ENCODE measurements at places on chromosomes 1 and 21. TPM values are rescaled to one million over a fixed set of nuclear protein-coding genes. Genes with fewer than 3 reads are reported as not detected.

DNA sequence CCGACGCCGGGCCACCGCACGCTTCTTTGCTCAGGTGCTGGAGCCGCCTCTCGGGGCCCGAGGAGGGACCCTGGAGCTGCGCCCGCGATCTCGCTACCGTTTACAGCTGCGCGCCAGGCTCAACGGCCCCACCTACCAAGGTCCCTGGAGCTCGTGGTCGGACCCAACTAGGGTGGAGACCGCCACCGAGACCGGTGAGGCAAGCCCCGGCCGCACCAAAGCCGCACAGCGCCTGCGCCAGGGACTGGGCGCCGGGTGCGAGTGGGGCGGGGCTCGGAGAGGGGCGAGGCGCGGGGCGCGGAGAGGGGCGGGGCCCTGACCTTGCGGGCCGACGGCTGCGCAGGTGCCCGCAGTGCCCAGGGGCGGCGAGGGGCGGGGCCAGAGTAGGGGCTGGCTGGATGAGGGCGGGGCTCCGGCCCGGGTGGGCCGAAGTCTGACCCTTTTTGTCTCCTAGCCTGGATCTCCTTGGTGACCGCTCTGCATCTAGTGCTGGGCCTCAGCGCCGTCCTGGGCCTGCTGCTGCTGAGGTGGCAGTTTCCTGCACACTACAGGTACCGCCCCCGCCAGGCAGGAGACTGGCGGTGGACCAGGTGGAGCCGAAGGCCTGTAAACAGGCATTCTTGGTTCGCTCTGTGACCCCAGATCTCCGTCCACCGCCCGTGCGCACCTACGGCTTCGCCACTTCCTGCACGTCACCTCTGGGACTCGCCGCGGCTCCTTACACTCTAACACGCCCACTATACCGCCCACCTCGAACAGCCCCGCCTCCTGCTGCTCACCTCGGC is 9.8 kb upstream of the CDC20 start:
- peak overlapping the region; percentile 86 for H3K27ac ChIP-seq
- no peak for DNase-seq
- no peaks in the 10 kb centered on the region for H3K36me3 ChIP-seq
- peak overlapping the region; percentile 51 for H3K4me3 ChIP-seq
- no peaks in the 10 kb centered on the region for H3K27me3 ChIP-seq

DNA sequence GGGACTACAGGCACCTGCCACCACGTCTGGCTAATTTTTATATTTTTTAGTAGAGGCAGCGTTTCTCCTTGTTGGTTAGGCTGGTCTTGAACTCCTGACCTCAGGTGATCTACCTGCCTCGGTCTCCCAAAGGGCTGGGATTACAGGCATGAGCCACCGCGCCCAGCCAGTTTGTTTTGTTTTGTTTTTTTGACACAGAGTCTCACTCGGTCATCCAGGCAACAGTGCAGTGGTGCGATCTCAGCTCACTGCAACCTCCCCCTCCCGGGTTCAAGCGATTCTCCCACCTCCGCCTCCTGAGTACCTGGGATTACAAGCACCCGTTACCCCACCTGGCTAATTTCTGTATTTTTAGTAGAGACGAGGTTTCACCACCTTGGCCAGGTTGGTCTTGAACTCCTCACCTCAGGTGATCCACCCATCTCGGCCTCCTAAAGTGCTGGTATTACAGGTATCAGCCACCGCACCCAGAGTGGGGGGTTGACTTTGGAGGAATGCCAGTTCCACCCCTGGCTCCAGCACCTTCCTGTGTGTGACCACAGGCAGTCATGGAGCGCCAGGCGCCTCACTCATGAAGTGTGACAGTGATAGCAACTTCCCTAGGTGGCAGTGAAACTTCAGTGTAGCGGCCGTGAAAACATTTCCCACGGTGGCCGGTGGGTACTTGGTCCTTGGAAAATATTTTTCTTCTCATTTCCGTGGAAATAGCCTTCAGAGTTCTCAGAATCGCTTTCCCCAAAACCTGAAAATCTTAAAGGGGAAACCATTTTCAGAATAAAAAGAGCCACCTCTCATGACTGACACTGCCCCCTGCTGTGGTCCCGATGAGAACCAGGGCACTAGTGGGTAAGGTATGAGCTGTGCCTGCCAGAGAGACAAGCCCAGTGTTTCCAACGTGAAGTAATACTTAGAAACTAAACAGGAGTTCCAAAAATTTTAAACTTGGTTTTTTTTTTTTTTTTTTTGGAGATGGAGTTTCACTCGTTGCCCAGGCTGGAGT is 48.6 kb downstream of the WDR4 start:
- no peaks in the 10 kb centered on the region for H3K4me1 ChIP-seq
- H3K27ac ChIP-seq: no peak overlapping the region
- no peaks in the 10 kb centered on the region for H3K36me3 ChIP-seq
- peak; percentile 64 for DNase-seq
- H3K4me3 ChIP-seq: no peak overlapping the region

Gene ITSN1
- total RNA-seq: 46.9 TPM

DNA sequence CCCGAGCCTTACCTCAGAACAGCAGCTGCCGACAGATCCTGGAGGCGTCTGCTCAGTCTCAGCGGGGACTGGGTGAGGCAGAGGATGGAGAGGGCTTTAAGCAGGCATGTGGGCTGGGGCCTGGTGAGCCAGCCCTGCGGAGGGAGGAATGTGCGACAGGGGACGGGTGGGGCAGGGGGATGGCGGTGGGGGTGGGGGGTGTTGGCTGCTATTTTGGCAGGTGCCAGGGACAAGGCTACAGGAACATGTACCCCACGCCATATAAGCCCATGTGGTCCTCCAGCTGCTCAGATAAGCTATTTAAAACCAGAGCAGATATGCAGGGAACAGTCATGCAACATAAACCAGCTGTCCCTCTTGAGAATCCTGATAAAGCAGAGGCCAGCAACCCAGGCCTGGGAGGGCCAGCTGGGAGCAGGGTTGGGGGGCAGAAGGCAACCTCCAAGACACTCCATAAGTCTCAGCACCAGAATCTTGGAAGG is at the start of gene TNNT2:
TSS of gene TNNT2 (minus strand) at position 70 of the 482 bp plus-strand sequence. CDS start 4,426 bp downstream, outside the sequence.
- H3K27me3 ChIP-seq: no peaks in the 10 kb centered on the region
- no peak within 1 kb of the TSS for H3K4me3 ChIP-seq
- H3K27ac ChIP-seq: no peak within 1 kb of the TSS
- no peaks in the 10 kb centered on the region for H3K4me1 ChIP-seq

Gene GPR3
- 0.74 TPM for total RNA-seq

GRCh38 chr21:38410466-38410865 is 87.8 kb downstream of the ERG start:
- H3K4me1 ChIP-seq: no peaks in the 10 kb centered on the region
- H3K4me3 ChIP-seq: no peak overlapping the region
- no peaks in the 10 kb centered on the region for H3K36me3 ChIP-seq
- DNase-seq: no peak
- no peaks in the 10 kb centered on the region for H3K27me3 ChIP-seq

GRCh38 chr1:166910396-166910994 is 34.4 kb upstream of the TADA1 start:
- no peak for DNase-seq
- H3K27ac ChIP-seq: no peak overlapping the region
- H3K4me3 ChIP-seq: no peak overlapping the region
- no peaks in the 10 kb centered on the region for H3K4me1 ChIP-seq

Gene TCEA3
- 26.5 TPM for total RNA-seq

Gene PKNOX1
- total RNA-seq: 9.8 TPM

GRCh38 chr21:35189077-35189863 is 140.2 kb upstream of the RUNX1 start:
- no peaks in the 10 kb centered on the region for H3K27me3 ChIP-seq
- H3K36me3 ChIP-seq: no peaks in the 10 kb centered on the region
- H3K4me3 ChIP-seq: no peak overlapping the region

Gene FALEC
- total RNA-seq: not detected

DNA sequence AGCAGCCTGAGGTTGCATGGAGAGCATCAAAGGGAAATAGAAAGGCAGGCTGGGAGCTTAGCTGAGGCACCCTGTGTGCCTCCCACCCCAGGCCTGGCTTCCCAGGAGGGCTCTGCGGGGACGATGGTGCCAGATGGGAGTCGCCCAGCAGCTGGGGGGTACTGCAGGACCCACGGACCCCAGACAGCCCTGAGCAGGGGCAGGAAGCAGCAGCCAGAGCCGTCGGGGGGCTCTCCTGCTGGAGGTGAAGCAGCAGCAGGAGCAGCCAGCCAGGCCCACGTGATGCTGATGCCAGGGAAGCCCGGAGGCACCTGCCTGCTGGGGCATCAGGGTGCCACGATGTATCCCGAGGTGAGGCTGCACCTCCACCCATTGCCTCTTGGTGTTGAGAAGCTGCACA is 20.4 kb downstream of the RAP1GAP start:
- no peak overlapping the region for H3K4me3 ChIP-seq
- no peaks in the 10 kb centered on the region for H3K27me3 ChIP-seq
- no peak for DNase-seq

Gene FMO4
- total RNA-seq: 0.98 TPM

DNA sequence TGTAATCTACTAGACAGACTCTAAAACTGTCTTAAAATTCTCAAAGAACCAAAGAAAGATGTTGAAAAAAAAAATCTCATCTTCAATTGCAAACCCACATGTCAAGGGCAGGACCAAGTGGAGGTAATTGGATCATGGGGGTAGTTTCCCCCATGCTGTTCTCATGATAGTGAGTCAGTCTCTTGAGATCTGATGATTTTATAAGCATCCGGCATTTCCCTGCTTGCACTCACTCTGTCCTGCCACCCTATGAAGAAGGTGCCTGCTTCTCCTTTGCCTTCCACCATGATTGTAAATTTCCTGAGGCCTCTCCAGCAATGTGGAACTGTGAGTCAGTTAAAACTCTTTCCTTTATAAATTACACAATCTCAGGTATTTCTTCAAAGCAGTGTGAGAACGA is 257.0 kb downstream of the HHIPL2 start:
- H3K4me3 ChIP-seq: no peak overlapping the region
- H3K27ac ChIP-seq: no peak overlapping the region
- H3K4me1 ChIP-seq: no peaks in the 10 kb centered on the region
- H3K27me3 ChIP-seq: no peaks in the 10 kb centered on the region

Gene FAM3B
- 2.9 TPM for total RNA-seq

- no peak for DNase-seq
- peak overlapping the region; percentile 91 for H3K27ac ChIP-seq
- no peak overlapping the region for H3K4me3 ChIP-seq
- no peaks in the 10 kb centered on the region for H3K27me3 ChIP-seq
Measured at GRCh38 chr1:41500781-41501518, 16.5 kb upstream of the EDN2 start.

DNA sequence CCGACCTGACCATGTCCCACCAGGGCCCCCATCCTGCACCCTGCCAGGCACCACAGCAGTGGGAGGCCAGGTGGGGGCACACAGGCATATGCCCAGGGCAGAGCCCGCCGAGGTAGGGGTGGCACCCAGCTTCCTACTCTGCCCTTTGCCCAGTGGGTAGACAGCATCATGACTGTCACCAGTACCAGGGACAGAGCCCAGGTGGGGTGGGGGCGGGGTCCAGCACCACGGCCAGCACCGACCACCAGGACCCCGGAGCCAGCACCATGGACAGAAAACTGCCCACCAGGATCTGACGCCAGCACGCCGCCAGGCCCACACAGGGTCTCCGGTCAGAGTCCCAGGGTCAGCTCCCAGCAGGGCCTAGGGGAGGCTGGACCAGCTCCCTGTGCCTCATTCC is 3.8 kb downstream of the TAS1R3 start:
- no peaks in the 10 kb centered on the region for H3K27me3 ChIP-seq
- H3K4me1 ChIP-seq: peaks cover 36% of the 10 kb centered on the region
- peaks cover 26% of the 10 kb centered on the region for H3K36me3 ChIP-seq
- no peak overlapping the region for H3K4me3 ChIP-seq

Gene OR2G6
- total RNA-seq: not detected

DNA sequence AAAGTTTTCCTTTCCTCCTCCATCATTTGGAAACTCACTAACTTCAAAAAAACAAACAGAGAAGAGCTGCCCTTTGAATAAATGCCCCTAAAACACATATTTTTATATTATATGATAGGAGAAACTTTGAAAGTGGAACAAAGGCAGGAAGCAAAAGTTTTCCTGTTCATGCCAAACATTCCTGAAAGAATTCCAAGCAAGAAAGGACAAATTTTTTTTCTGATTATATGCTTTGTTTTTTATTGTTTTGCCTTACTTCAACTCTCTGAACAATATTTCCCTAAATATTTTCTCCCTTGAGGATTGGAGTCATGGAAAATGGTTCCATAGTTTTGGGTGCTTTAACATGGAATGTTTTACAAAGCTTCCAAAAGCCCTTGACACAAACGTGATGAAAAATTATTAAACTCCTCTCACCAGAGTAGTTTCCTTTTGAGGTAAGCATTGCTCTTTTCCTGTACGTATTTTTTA is 638.5 kb upstream of the CAMK1G start:
- H3K27me3 ChIP-seq: no peaks in the 10 kb centered on the region
- no peak for DNase-seq
- no peaks in the 10 kb centered on the region for H3K4me1 ChIP-seq
- no peak overlapping the region for H3K27ac ChIP-seq

DNA sequence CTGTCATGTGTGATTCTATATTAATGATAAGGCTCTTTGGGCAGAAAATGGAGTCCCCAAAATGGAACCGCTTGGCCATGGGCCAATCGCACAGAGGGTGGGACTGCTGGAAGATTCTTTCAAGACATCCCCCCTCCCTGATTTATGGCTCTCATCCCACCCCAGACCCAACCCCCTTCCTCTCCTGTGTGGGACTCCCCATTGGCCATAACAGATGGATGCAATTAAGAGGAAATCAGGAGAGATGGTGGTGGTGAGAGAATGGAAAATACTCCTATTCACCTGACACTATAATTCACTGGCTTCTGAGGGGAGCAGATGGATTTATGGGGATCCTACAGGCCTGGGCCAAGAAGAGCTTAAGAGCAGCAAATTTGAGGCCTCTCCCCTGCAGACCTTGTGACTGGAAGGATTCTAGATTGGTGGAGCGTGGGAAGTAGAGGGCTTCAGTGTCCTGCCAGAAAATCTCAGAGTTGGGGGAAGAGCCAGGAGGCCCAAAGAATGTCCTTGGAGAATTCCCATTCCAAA is 1.7 kb downstream of the IGFN1 start:
- no peak overlapping the region for H3K4me3 ChIP-seq
- no peak for DNase-seq
- H3K27ac ChIP-seq: peak overlapping the region; percentile 21
- H3K27me3 ChIP-seq: no peaks in the 10 kb centered on the region
- no peaks in the 10 kb centered on the region for H3K36me3 ChIP-seq

GRCh38 chr1:110060034-110060661 is 10.3 kb downstream of the ALX3 start:
- H3K4me1 ChIP-seq: peaks cover 6% of the 10 kb centered on the region
- H3K27ac ChIP-seq: no peak overlapping the region
- H3K27me3 ChIP-seq: no peaks in the 10 kb centered on the region
- no peak overlapping the region for H3K4me3 ChIP-seq

- no peaks in the 10 kb centered on the region for H3K4me1 ChIP-seq
- H3K27me3 ChIP-seq: no peaks in the 10 kb centered on the region
- DNase-seq: no peak
- no peaks in the 10 kb centered on the region for H3K36me3 ChIP-seq
Measured at GRCh38 chr1:187794561-187794960, 965.8 kb downstream of the PLA2G4A start.

Gene TSPAN1
- total RNA-seq: 3.9 TPM

DNA sequence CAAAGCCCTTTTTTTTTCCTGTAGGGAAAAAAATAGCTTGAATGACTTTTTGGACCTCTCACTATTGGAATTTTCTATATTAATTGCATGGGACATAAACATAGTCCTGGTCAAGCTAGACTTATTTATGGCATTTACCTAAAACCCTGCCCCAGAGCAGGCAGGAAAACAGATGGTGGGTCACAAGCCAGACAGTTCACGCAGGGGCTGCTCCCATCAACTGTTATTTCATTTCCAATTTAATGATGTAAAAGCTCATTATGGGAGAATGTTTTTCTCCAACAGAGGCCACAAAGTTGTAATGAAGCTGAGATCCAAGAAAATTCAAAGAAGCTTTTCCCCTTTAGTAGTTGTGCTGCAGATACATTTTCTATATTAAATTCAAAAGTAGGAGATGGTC is 99.2 kb downstream of the SGIP1 start:
- H3K27ac ChIP-seq: no peak overlapping the region
- DNase-seq: no peak
- no peaks in the 10 kb centered on the region for H3K36me3 ChIP-seq
- H3K27me3 ChIP-seq: no peaks in the 10 kb centered on the region
- H3K4me1 ChIP-seq: peaks cover 5% of the 10 kb centered on the region
- no peak overlapping the region for H3K4me3 ChIP-seq

All from vagina (tissue), 2 donors.